Pancreas (tissue), 10 donors: ENCODE measurements at places on chromosomes 11 and 22.
A peak's percentile ranks its signal among the peaks of the same experiment; 100 is the strongest.

GRCh38 chr11:6604081-6604626 lies 580 bp downstream of the ILK start:
- DNase-seq: peak; percentile 51

GRCh38 chr11:95230810-95231126 lies 234 bp downstream of the SESN3 start:
- DNase-seq: no peak

- DNase-seq: no peak
Measured at GRCh38 chr11:34251589-34251980, 106.2 kb downstream of the ABTB2 start.

DNA sequence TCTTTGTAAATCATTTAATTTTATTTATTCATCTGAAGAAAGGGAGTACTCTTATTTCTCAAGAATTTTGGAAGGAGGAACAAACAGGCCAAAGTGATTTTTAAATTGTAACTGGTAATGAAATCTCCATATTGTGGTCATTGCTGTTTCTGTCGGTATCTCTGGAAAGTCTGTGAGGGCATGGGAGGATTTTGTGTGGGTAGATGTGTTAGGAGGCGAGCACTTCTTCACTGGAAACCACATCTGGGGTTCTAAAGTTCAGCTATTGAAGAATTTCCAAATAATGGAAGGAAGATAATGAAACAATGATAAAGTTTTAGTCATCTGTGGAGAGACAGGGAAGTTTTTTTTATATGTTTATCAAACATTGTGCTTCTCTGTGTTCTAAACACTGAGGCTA lies 6.6 kb downstream of the TRIM34 start:
- no peak for DNase-seq

DNA sequence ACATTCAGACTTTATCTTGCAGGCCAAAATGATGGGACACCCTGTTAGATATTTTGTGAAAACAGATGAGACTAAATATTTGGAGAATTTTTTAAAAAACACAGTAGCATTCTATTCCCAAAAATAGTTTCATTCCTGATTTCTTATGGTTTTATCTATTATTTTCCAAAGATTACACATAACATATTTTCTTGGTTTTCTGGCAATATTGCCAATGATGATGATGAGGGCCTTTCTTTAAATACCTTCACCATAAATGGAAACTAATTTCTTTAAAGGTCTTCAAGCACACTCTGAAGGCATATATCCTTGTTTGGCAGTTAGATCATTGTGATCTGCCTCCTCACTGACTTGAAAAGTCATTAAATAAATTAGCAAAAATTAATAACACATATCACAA lies 522.3 kb upstream of the LUZP2 start:
- no peak for DNase-seq

DNA sequence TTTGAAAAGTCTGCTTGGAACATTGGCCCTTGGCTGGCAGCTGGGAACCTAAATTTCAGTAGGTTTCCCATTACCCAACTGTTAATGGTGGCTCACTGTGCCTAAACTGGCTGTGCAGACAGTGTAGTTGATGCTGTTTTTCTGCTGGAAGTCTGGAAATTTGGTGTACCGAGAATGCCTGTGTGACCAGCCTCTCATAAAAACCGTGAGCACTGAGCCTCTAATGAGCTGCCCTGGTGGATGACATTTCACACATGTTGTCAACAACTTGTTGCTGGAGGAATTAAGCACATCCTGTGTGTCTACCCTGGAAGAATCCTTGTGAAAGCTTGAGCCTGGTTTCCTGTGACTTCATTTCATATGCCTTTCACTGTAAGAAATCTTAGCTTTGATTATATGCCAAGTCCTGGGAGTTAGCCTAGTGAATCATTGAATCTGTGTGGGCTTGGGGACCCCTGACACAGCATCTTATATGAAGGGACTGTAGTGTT lies 131.1 kb downstream of the LDLRAD3 start:
- DNase-seq: no peak

GRCh38 chr11:82398300-82398815 lies 335.3 kb downstream of the FAM181B start:
- DNase-seq: no peak

- no peak for DNase-seq
Measured at GRCh38 chr22:49137206-49137840, 690.4 kb downstream of the BRD1 start.

- DNase-seq: no peak
Measured at GRCh38 chr22:36946421-36947158, 33.2 kb downstream of the CSF2RB start.

DNA sequence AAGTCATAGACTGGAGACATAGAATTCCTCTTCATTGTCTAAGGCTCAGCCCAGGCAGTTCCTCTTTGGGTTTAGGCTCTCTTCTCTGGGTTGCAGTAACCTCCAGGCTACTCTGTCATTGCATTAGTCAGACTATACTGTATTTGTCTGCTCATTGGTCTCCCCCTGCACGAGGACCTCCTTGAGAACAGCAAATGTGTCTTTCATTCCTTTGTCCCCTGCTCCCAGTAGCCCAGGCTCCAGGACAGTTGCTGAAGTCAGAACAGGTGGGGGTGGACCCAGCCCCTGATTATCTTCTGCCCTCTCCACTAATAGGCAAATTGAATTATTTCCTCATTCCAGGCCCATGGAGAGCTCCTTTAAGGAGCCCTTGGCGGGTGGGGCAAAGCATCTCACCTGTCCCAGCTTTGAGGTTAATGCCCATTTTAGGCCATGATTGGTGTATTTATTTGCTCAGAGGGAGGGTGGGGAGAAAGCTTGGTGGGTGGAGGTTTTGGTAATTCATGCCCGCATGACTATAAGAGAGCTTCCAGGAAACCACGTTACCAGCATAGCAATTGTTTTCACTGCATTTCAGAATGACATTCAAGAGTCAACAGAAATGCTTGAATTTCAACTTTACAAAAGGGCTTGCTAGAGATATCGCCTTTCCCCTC lies 40.9 kb downstream of the NAV2 start:
- DNase-seq: no peak

GRCh38 chr11:107549253-107549953 lies 16.1 kb downstream of the ALKBH8 start:
- DNase-seq: no peak

DNA sequence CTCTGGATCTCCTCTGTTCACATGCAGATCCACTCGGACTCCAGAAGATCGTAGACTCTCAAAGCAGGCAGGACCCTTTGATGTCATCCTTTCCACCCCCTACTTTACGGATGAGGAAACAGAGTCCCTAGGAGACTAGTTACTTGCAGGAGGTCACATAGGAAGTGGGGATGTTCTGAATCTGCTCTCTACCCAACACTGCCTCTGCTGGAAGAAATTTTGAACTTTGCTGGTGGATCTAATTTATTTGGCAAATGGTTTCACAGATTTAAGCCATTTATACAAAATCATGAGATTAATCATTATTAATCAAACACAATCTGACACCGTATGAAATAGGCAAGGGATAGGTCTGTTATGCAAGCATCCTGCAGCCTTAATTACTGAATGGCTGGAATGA lies 55.0 kb upstream of the USP47 start:
- DNase-seq: no peak

DNA sequence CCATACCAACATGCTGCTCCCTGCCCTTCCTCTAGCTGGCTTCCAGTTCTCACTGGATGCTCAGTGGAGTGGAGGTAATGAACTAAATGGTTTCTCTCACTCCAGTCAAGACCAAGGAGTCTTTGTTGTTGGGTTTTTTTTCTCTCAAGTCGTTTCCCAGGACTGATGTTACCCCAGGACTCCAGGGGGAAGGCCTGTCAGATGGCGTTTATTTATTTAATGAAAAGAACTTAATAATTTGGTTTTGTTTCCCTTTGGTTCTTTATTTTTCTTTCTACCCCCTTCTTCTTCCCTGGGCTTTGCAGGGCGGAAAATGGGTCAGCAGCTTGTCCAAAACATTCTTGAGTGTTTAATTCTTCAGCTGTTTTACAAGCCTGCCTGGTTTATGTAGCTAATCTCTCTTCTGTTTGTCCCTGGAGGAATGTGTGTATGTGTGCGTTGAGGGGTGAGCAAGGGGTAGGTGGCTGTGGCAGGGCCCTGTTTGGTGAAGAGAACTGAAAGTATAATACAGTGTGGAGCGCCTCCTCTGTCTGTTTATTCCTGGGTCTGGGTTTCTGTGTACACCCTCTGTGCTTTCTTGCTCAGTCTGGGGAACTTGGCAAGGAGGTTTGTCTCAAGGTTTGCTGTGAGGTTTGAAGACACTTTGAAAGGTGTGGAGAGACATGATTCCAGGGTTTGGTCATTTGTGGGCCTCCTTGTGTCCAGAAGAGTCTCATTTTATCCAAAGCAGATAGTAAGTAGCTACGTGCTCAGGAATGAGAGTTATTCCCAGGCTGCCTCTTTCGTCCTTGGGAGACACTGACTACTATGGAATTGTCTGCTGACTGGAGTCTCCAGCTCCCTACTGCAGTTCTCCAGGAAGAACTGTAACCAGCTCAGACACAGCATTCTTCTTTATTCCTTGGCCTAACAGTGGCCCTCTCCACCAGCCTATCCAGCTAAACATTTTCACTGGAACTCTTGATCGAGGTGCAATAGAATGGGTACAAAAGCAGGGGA lies 175.5 kb downstream of the ADAMTS15 start:
- no peak for DNase-seq

DNA sequence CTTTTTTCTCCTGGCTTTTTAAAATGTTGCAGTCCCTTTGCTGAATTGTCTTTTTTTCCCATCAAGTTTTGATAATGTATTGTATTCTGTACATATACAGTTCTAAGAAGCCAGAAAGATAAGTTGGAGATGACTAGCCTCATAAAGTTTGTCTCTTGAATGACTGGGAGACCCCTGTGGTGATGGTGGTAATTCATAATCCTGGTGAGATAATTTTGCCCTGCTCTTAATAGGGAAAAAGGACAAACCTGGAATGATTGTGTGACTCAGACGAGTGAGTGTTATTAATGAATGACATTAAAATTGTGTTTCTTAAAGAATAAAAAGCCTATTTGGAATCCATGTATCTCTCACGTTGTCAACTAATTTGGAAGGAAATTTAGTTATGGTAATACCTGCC lies 1.2 kb downstream of the HIKESHI start:
- DNase-seq: no peak
